ENCODE measurements at places on chromosomes 12 and 14.

- no peak for DNase-seq
Observed at GRCh38 chr12:31984806-31985591, 25.8 kb downstream of the RESF1 start.

- no peak for DNase-seq
Observed at GRCh38 chr12:107133462-107133861, 40.1 kb upstream of the CRY1 start.

DNA sequence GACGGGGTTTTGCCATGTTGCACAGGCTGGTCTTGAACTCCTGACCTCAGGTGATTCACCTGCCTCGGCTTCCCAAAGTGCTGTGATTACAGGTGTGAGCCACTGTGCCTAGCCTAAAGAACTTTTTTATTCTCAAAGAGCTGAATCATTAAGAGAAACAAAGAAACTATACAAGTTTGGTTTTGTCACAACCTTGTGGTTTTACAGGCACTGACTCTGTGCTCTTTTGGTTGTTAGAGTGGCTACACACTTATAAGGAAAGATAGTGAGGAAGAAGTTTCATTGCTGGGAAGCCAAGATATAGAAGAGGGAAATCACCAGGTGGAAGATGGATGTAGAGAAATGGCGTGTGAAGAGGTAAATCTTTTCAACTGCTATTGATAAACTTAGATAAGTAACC, 10.1 kb upstream of the DNAH10 start:
- DNase-seq, result no peak

DNA sequence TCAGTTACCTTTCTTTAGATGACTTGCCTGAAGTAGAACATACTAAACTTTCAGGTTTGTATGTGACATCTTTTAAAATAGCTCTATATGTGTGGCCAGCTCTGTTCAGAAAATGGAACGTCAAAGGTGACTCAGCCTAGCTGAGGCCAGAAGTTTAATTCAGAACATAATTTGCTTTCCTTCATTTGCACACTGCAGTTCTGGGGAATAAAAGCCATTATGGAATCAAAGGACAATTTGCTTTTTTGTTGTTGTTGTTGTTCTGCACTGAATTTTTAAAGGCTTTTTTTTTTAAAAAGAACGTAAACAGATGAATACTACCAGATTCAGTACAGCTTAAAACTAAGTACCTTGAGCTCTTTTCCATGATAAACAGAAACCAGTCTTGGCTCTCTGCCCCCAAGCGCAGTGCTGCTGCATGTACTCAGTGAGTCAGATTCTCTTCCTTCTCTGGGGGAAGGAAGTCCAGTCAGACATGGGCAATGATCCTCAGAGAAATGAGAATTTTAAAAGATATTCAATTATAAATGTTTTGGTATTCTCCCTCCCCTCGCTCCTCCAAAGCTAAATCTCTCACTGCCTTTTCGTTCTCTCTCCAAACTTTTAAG, 644.2 kb downstream of the NOVA1 start:
- no peak for DNase-seq

GRCh38 chr12:21934173-21934572, 7.1 kb downstream of the ABCC9 start:
- no peak for DNase-seq

Measured in CD4-positive, alpha-beta T cell treated with Interleukin-4 for 1 hour (primary cell).